ENCODE measurements at places on chromosomes 11 and 22.

GRCh38 chr22:44159221-44159620 lies 21.5 kb upstream of the PARVG start:
- no peaks in the 10 kb centered on the region for H3K4me1 ChIP-seq
- H3K36me3 ChIP-seq: no peaks in the 10 kb centered on the region
- no peaks in the 10 kb centered on the region for H3K27me3 ChIP-seq
- H3K4me3 ChIP-seq: no peak overlapping the region

DNA sequence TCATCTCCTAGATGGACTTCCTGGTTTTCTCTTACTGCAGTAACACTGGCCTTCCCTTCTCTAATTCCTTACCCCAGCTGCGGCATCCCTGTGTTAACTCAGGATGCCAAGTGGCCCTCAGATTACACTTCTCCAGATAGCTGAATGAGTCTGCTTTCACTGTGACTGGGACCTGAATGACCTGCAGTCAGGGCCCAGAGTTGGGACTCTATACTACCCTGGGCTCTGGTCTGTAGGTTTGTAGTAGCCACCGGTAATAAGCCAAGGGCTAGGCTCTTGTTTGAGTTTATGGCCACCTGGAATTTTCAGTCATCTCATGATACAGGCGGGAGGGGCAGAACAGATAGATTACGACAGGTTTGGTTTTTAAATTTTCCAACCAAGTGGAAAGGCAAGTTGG lies 24.1 kb downstream of the TUB start:
- no peaks in the 10 kb centered on the region for H3K36me3 ChIP-seq
- no peak overlapping the region for H3K4me3 ChIP-seq
- H3K27me3 ChIP-seq: no peaks in the 10 kb centered on the region
- H3K4me1 ChIP-seq: no peaks in the 10 kb centered on the region
- no peak for DNase-seq
- H3K27ac ChIP-seq: no peak overlapping the region

GRCh38 chr22:37319469-37319868 lies 37.2 kb downstream of the CYTH4 start:
- H3K27me3 ChIP-seq: no peaks in the 10 kb centered on the region
- H3K4me3 ChIP-seq: no peak overlapping the region
- H3K4me1 ChIP-seq: no peaks in the 10 kb centered on the region
- H3K36me3 ChIP-seq: no peaks in the 10 kb centered on the region

DNA sequence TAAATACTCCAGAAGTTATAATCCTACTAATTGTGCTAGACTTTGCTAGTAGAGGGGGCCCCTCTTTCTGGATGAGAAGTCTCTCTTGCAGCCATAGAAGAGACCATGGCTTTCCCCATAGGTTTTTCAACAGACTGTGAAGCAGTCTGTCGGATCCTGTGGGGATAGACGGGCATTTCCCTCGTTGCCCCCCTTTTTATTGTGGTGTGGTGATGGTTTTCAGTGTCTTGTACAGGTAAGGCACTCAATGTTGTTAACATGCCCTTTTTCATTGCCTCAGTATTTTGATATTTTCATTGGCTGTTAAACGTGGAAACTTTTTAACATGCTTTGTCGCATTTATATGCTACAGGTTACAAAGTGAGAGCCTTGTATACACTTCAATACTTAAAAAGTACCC lies 16.4 kb upstream of the GAS2L1 start:
- no peaks in the 10 kb centered on the region for H3K4me1 ChIP-seq
- DNase-seq: no peak
- H3K36me3 ChIP-seq: no peaks in the 10 kb centered on the region

Measured in uterus (tissue), 4 donors.